ENCODE measurements at places on chromosomes 11 and 22. TPM values are rescaled to one million over a fixed set of nuclear protein-coding genes. Genes with fewer than 3 reads are reported as not detected.
A peak's percentile ranks its signal among the peaks of the same experiment; 100 is the strongest.

The MPZL3 gene
- 119 TPM for total RNA-seq

The OTOG gene
- not detected for total RNA-seq

The SLC7A4 gene
- 0.37 TPM for total RNA-seq

The TRIM29 gene
- total RNA-seq, result not detected

- H3K4me3 ChIP-seq, result no peak overlapping the region
- no peaks in the 10 kb centered on the region for H3K36me3 ChIP-seq
- H3K4me1 ChIP-seq, result no peaks in the 10 kb centered on the region
- H3K27ac ChIP-seq, result no peak overlapping the region
These were observed 488.3 kb downstream of the INSC start for GRCh38 chr11:15602785-15603567.

DNA sequence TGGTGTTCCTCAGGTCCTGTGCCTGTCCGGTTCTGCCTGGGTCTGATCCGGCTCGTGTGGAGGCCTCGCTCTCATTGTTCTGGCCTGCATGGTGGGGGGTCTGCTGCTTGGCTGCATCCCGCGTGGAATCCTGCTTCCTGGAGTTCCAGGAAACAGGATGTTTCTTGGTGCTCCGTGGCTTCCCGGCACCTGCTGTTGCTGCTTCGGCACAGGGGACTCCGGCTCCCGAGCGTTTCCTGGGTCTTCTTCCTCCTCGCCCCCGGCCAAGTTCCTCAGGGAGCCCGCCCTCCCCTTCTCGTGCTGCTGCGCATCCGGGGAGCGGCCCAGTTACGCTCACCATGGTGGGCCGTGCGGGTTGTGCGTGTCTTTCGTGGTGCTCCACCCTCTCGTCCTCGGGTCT lies 29.9 kb downstream of the GLB1L2 start:
- no peaks in the 10 kb centered on the region for H3K36me3 ChIP-seq
- peak; percentile 34 for DNase-seq
- H3K27ac ChIP-seq, result no peak overlapping the region
- no peak overlapping the region for H3K4me3 ChIP-seq
- no peaks in the 10 kb centered on the region for H3K27me3 ChIP-seq

DNA sequence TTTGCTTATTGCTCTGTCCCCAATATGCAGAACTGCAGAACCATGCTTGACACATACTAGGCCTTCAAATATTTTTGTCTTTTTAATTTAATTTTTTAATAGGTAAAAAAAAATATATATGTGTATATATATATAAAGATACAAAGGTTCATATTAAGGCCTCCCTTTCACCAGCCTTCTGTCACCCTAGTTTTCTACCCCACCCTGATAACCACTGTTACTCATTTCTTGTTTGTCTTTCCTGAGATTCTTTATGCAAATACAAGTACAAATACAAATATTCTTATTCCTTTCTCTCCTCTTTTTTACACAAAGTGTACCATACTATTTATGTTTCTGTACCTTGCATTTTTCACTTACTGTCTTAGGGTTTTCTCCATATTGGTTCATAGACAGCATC lies 43.0 kb downstream of the UVRAG start:
- H3K4me1 ChIP-seq, result no peaks in the 10 kb centered on the region
- DNase-seq, result no peak
- no peak overlapping the region for H3K4me3 ChIP-seq
- no peaks in the 10 kb centered on the region for H3K36me3 ChIP-seq
- no peaks in the 10 kb centered on the region for H3K27me3 ChIP-seq
- H3K27ac ChIP-seq, result no peak overlapping the region

- H3K27me3 ChIP-seq, result peaks cover 15% of the 10 kb centered on the region
- no peak for DNase-seq
- H3K27ac ChIP-seq, result no peak overlapping the region
- no peaks in the 10 kb centered on the region for H3K36me3 ChIP-seq
- peaks cover 8% of the 10 kb centered on the region for H3K4me1 ChIP-seq
These were observed 1.9 kb upstream of the ZBTB16 start for GRCh38 chr11:114057605-114058004.

DNA sequence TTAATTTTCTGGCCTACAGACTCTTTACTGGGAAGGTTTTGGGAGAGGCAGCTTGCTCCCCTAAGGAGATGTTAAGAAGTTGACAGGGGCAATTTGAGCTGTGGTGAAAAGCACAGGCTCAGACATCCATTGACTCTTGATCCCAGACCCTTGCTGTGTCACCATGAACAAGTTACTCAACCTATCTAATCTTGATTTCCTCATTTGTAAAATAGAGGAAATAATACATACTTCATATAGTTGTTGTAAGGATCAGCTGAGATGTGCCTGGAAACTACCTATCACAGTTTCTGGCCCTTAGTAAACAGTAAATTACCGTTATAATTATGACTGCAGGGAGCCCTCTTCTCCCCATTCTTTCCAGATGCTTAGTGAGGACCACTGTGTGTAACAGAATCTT lies 16.6 kb upstream of the SCGB1D4 start:
- no peak for DNase-seq
- H3K27ac ChIP-seq, result no peak overlapping the region
- H3K27me3 ChIP-seq, result peaks cover 6% of the 10 kb centered on the region
- peaks cover 12% of the 10 kb centered on the region for H3K4me1 ChIP-seq
- no peaks in the 10 kb centered on the region for H3K36me3 ChIP-seq

DNA sequence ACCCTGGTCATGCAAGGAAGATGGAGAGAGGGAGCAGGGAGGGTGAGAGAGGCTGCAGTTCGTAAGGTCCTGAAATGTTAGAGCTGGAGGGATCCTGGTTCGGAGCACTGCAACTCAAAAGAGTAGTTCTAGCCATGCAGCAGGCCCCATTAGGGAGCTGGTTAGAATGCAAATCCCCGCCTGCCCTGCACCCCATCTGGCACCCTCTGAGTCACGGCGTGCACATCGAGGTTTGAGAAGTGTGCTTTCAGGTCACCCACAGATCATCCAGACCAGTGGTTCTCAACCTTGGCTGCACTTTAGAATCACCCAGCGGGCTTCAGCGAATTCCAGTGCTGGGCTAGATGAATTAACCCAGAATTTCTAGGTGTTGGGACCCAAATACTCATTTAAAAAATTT lies 48.2 kb downstream of the ST3GAL4 start:
- H3K27me3 ChIP-seq, result no peaks in the 10 kb centered on the region
- no peaks in the 10 kb centered on the region for H3K36me3 ChIP-seq
- no peak overlapping the region for H3K27ac ChIP-seq
- H3K4me1 ChIP-seq, result no peaks in the 10 kb centered on the region
- H3K4me3 ChIP-seq, result no peak overlapping the region

DNA sequence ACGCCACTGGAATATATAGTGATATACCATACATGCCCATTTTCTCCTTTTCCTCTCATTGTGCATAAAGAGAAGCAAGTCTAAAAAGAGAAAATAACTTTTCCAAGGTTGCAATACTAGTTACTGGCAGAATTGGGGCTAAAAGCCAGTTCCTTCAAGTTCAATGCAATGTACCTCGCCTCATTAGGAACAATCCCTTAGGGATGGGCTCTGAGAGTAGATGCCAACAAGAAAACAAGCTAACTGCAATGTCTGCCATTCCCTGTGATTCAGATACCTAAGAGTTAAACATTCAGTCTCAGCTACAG lies 114.3 kb downstream of the RBFOX2 start:
- no peaks in the 10 kb centered on the region for H3K27me3 ChIP-seq
- DNase-seq, result no peak
- no peak overlapping the region for H3K27ac ChIP-seq

- H3K27me3 ChIP-seq, result no peaks in the 10 kb centered on the region
- H3K4me3 ChIP-seq, result no peak overlapping the region
- no peak for DNase-seq
- H3K36me3 ChIP-seq, result no peaks in the 10 kb centered on the region
- no peak overlapping the region for H3K27ac ChIP-seq
These were observed 8.9 kb upstream of the SAMM50 start for GRCh38 chr22:43946384-43946667.

GRCh38 chr11:2564008-2564530 lies 119.3 kb downstream of the KCNQ1 start:
- no peak overlapping the region for H3K4me3 ChIP-seq
- H3K36me3 ChIP-seq, result no peaks in the 10 kb centered on the region
- H3K27ac ChIP-seq, result no peak overlapping the region
- no peaks in the 10 kb centered on the region for H3K4me1 ChIP-seq
- no peak for DNase-seq
- no peaks in the 10 kb centered on the region for H3K27me3 ChIP-seq

- no peaks in the 10 kb centered on the region for H3K36me3 ChIP-seq
- no peak overlapping the region for H3K4me3 ChIP-seq
- DNase-seq, result no peak
These were observed 343.1 kb upstream of the SYN3 start for GRCh38 chr22:33401291-33401690.

DNA sequence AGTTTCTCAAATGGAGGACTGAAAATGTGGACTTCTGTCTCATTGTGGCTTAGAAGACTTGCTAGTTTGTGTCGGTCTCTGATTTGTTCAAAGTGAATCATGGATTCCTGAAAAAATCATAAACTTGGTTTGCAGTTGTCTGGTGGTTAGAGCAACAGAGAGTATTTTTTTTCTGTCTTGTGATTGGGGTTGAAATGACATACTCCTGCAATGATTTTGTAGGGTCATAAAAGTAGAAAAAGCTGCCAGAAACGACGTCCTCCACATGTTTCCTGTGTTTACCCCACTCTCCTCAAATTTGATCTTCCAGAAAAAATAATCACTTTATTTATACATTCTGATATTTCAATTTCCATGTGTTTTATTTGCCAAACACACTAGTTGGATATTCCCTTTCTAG lies 219.2 kb upstream of the PGR start:
- no peaks in the 10 kb centered on the region for H3K27me3 ChIP-seq
- H3K4me3 ChIP-seq, result no peak overlapping the region
- DNase-seq, result no peak

DNA sequence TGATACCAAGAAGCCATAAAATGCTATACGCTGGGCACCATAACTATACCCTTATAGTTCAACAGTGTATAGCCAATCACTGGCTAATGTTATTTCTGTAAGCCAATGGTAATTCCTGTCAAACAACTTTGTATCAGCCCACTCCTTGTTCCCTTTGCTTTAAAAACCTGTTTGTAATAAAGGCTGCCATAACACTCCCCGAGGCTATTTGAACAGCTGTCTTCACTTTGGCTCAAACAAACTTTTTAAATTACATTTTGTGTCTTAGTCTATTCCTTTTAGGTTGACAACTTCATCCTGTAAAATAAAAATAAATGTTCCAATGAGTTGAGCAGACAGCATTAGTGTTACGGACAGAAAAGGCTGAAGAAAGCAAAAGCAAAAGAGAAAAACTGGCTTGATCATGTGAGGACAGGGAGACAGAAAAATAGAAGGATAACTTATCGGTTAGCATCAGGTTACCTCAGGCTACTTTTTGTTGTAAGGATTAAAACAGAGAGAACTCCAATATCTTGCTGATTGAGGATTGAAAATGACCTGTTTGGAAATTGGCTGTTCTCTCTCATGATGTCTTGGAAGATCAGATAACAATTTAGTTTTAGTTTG lies 95.0 kb downstream of the AASDHPPT start:
- no peaks in the 10 kb centered on the region for H3K4me1 ChIP-seq
- H3K4me3 ChIP-seq, result no peak overlapping the region
- no peaks in the 10 kb centered on the region for H3K27me3 ChIP-seq
- no peak overlapping the region for H3K27ac ChIP-seq

- H3K4me3 ChIP-seq, result no peak overlapping the region
- no peaks in the 10 kb centered on the region for H3K27me3 ChIP-seq
- no peak overlapping the region for H3K27ac ChIP-seq
- no peaks in the 10 kb centered on the region for H3K36me3 ChIP-seq
- DNase-seq, result no peak
These were observed 274.8 kb downstream of the NTM start for GRCh38 chr11:131645237-131645636.

DNA sequence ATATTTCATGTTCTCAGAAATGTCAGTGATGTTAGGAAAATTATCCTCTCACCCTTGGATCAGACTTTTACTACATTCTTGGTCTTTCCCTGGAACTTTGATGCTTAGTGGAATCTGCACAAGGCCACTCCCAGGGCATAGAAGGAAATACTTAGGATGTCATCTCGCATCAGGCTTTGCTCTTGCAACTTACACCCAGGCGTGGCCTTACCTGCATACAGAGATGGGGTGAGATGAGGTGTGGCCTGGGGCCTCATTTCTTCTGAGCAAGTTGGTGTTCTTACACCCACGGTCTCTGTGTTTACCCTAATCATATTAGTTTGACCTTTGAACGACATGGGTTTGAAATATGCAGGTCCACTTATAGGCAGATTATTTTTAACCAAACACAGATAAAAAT lies 19.0 kb upstream of the OR52K2 start:
- H3K4me3 ChIP-seq, result no peak overlapping the region
- no peak overlapping the region for H3K27ac ChIP-seq
- no peaks in the 10 kb centered on the region for H3K4me1 ChIP-seq
- DNase-seq, result no peak

DNA sequence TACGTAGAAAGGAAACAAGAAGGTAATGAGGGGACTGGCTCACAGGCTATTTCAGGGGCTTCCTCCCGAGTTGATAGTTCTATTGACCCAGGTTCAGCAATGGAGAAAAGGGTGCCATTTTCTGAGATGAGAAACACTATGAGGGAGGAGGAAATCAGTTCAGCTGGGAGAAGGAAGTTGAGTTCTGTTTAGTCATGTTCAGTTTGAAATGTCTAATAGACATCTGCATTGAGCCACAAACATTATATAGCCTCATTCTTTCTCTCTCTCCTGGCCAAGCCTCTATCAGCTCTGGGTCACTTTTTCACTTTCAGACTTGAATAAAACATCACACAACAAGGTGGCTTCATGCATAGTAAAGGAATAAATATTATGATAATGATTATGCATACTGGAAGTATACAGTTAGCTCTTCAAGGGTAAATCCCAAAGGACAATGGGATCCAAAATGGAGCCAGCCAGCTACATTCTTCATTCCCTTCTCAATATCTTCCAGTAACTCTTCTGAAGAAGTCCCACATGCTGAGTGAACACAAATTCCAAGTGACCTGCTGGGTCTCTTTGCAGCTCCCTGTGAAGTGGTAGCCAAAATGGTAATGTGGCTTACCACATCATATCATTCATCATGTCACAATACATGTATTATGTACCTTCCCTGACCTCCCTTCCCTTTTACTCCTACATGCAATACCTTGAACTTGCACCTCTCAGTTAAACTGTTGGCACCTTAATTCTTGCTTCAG lies 80.9 kb upstream of the CD44 start:
- H3K36me3 ChIP-seq, result no peaks in the 10 kb centered on the region
- no peak overlapping the region for H3K27ac ChIP-seq
- peaks cover 32% of the 10 kb centered on the region for H3K4me1 ChIP-seq
- H3K27me3 ChIP-seq, result no peaks in the 10 kb centered on the region
- peak; percentile 15 for DNase-seq

GRCh38 chr22:30290342-30291057 lies 1.2 kb upstream of the CASTOR1 start:
- peaks cover 24% of the 10 kb centered on the region for H3K36me3 ChIP-seq
- H3K4me3 ChIP-seq, result peak overlapping the region; percentile 70
- peaks cover 40% of the 10 kb centered on the region for H3K4me1 ChIP-seq
- DNase-seq, result no peak

GRCh38 chr22:28030473-28030872 lies 111.4 kb upstream of the PITPNB start:
- peaks cover 3% of the 10 kb centered on the region for H3K27me3 ChIP-seq
- no peaks in the 10 kb centered on the region for H3K36me3 ChIP-seq
- H3K27ac ChIP-seq, result no peak overlapping the region
- no peak overlapping the region for H3K4me3 ChIP-seq
- no peak for DNase-seq
- H3K4me1 ChIP-seq, result no peaks in the 10 kb centered on the region

All from CD8-positive, alpha-beta memory T cell (primary cell).